ENCODE measurements at places on chromosomes 3 and 15.

DNA sequence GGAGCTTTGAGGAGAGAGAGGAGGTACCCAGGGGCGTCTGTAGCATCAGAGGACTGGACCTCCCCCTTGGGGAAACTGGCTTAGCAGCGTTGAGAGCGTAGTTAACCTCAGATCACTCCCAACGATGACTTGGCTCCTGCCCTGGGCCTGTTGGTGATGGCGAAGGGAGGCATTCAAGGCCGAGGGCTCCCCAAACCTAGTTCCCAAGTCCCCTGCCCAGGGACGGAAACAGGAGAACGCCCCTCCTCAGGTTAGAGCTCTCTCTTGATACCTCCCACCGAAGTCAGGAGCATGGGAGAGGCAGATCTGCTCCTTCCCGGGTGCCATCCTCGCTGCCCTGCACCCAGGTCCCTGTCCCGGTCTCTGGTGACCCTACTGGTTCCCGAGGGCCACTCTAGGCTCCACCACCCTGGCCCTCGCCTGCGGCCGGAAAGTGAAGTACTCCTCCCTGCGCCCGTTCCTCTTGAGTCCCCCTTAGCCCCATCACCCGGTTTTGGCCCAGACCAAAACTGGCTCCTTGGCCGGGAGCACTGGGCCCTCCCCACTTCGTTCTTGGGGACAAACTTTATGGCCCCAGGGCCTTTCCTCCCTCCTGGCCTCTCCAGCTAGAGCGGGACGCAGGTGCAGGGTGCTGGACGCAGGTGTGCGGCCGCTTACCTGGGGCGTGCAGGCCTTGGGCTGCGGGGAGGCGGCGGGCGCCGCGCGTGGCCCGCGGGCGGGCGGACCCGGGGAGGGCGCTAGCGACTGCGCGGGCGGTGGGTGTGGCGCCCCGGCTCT lies 2.6 kb upstream of the SKOR1 start:
- no peak for DNase-seq

DNA sequence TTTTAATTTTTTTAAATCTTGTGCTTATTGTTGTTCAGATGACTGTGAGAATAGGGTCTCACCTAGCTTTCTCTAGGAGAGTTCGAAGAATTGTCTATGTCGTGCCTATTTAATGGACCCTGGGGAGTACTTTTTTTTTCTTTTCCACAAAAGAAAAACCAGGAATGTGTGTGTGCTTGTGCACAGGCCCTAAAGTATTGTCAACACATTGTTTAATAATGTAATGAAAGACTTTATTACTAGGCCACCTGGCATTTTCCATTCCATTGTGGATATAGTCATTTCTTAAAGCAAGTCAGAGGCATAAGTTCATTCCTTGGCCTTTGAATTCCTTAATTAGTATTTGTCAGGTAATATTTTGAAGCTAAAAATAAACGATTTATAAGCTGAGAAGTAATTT lies 135.9 kb downstream of the KLHL25 start:
- DNase-seq, result no peak

GRCh38 chr15:70361106-70361505 lies 263.4 kb upstream of the TLE3 start:
- DNase-seq, result no peak

- DNase-seq, result no peak
Measured at GRCh38 chr3:47008851-47009224, 29.4 kb downstream of the NBEAL2 start.

DNA sequence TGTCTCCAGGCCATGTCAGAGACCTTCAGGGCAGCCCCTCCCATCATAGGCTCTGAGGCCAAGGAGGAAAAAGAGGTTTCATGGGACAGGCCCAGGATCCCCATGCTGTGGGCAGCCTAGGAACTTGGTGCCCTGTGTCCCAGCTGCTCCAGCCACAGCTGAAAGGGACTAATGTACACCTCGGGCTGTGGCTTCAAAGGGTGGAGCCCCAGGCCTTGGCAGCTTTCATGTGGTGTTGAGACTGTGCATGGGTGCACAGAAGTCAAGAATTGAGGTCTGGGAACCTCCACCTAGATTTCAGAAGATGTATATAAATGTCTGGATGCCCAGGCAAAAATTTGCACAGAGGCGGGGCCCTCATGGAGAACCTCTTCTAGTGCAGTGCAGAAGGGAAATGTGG lies 6.6 kb upstream of the SSR3 start:
- DNase-seq, result no peak

DNA sequence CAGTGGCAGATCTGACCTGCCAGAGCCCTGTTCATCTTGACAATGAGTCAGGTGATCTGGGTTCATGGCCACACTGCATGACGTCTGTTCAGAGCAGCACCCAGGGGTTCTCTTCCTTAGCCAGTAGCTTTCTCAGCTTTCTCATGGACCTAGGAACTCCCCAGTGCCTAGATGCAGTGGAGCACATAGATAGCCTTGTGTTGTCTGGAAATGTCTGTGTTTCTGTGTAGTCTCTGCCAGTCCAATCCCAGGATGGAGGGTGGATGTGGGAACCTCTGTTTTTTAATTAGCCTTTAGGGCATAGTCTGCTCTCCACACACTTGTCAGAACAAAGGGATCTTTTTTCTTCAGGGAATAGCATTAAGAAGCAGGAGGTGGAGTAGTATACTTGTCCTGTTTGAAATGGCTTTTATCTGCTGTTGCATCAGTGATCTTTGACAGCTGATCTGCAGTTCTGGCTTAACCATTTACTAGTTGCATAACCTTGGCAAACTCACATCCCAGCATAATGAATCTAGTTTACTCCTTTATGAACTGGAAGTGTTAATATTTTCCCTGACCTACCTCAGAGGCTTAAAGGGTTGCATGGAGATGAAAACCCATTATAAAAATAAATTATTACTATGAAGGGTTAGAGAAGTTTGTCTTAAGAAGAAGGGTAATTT lies 16.1 kb upstream of the CACNA1D start:
- DNase-seq, result no peak

DNA sequence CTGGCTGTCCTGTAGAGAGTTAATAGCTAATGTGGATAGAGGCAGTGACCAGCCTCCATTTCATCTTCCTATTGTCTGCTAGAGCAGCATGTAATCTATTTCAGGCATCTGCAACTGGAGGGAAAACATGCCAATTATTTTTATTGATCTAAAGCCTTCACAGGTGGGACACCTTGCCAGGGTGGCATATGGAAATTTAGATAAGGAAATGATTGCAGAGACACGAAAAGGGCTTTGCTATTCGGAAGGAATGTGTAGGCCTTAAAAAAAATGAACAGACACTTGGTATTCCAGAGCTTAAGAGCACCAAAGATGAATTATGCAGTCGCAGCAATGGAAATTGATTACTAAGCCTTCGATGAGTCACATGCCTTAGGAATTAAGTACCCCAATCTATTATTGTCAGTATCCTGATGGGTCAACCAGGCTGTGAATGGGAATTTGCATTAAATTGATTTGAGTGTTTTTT lies 454.7 kb downstream of the SQOR start:
- DNase-seq, result no peak

All from tibial artery (tissue), 4 donors.